Body of pancreas (tissue), 4 donors: ENCODE measurements at places on chromosomes 7 and 10.

DNA sequence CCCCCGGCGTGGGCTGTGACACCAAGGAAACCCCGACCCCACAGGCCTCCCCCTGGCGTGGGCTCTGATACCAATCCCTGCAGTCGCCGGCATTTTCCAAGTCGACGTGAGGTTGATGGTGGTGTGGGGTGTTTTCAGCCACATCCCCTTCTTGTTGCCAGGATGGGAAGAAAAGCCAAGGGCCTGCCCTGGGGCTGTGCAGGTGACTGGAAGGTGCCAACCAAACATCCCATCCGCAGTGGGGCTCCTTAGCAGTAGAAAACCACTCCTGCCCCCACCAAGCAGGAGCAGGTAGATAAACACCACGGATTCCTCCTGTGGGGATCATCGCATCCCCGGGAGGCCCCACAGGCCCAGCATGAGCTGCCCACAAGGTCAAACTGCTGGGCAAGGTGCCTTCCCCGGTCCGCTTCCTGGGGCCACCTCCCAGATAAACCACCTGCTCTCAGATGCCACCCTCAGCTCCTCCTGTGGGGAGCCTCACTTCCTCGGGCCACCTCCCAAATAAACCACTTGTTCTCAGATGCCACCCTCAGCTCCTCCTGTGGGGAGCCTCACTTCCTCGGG is 88.5 kb upstream of the DIP2C start:
- no peak for DNase-seq

DNA sequence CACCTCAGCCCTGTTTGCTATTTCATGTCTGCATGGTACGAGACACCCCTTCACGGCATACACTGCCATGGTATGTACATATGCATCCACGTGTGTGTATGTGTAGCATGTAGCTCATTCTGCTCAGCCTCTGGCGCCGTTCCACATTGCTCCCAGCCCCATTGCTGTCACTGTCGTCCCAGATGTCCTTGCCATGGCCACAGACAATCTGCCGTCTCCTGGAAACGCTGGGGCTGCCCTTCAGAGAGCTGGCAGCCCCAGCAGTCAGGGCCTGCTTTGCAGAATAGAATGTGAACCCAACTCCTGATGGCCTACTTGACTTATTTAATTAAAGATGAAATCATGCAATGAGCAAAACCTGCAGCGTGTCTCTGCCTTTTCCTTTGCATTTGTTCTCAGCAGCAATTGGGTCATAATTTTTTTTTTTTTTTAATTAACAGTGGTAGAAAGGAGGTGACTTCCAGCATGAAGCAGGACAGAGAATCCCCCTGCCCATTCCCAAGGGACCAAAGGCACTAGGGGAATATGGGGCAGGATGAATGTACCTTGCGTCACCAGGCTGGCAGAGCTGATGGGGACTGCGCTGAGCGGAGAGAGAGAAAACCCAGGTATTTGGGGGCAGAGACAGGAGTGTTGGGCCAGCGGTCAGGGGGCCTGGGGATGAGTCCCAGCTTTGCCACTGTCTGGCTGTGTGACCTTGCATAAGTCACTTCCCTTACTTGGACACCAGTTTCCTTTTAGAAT is 49.2 kb downstream of the CHST3 start:
- peak; percentile 65 for DNase-seq

DNA sequence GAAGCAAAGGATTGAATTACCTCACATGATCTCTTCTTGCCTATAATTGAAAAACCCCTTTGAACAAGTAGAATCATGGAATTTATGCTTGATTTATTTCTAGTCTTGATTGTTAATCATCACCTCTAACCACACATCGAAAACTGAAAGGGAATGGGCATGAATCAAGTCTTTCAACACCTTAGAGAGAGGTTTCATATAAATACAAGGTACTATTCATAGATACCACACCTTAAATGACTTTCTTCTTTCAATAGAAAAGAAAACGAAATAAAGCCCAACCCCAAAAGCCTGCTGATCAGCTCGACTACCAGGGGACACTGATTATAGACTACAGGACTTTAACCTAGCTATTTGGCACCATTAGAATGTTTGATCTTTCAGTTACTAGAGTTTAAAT is 128.6 kb upstream of the PTPRZ1 start:
- no peak for DNase-seq

GRCh38 chr7:26328498-26329390 is 37.1 kb downstream of the SNX10 start:
- DNase-seq = no peak

- DNase-seq = no peak
Measured at GRCh38 chr7:42194238-42194637, 42.8 kb downstream of the GLI3 start.

- peak; percentile 30 for DNase-seq
Measured at GRCh38 chr7:100720671-100721504, 620 bp downstream of the EPO start.

- no peak for DNase-seq
Measured at GRCh38 chr10:87976101-87976743, 112.8 kb downstream of the PTEN start.

- DNase-seq = no peak
Measured at GRCh38 chr10:22317771-22318565, 1.8 kb downstream of the COMMD3 start.

DNA sequence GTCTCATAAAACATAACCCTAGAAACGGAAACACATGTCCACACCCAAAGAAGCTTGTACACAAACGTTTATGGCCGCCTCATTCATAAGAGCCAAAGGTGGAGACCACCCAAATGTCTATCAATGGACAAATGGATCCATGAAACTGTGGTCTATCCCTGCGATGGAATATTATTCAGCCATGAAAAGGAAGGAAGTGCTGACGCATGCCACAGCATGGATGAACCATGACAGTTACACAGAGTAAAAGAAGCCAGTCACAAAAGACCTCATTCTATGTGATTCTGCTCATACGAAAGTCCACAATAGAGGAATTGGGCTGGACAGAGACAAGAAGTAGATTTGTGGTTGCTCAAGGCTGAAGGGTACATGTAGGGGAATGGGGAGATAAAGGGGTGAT is 10.8 kb downstream of the CHST15 start:
- DNase-seq = no peak

- no peak for DNase-seq
Measured at GRCh38 chr10:132199268-132199853, 12.6 kb downstream of the DPYSL4 start.

DNA sequence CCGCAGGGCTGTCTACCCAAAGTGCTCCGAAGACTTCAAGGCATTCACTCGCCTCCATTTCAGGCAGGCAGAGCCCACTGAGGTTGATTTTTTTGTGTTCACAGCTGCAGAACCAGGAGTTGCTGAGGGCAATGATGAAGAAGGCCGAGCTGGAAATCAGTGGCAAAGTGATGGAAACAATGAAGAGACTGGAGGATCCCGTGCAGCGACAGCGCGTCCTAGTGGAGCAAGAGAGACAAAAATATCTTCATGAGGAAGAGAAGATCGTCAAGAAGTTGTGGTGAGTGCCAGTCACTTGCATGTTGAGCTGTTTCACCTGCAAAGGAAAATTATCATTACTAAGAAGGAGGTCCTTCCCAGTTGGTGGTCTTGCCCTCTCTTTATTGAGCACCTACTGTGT is 210.5 kb downstream of the ARHGAP21 start:
- no peak for DNase-seq

- DNase-seq = peak; percentile 88
Measured at GRCh38 chr10:34768261-34768971, 46.7 kb downstream of the PARD3 start.

- no peak for DNase-seq
Measured at GRCh38 chr10:24396396-24396795, 187.5 kb downstream of the KIAA1217 start.

DNA sequence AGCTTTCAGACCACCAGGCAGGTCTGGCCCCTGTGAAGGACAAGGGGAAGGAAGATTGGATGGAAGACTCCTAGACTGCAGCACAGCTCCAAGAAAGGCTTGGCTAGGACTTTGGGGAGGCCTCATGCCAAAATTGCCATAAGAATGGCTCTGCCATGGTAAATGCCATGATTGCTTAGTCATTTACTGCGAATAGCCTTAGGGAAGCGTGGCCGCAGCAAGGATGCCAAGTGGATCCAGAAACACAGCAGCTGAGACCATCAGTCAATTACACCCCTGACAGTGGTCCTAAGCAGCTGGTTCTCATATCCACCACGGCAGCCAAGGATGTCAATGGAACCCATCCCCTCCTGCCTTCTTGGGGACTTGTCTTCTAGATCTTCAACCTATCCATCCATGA is 88.2 kb upstream of the AUTS2 start:
- DNase-seq = no peak

DNA sequence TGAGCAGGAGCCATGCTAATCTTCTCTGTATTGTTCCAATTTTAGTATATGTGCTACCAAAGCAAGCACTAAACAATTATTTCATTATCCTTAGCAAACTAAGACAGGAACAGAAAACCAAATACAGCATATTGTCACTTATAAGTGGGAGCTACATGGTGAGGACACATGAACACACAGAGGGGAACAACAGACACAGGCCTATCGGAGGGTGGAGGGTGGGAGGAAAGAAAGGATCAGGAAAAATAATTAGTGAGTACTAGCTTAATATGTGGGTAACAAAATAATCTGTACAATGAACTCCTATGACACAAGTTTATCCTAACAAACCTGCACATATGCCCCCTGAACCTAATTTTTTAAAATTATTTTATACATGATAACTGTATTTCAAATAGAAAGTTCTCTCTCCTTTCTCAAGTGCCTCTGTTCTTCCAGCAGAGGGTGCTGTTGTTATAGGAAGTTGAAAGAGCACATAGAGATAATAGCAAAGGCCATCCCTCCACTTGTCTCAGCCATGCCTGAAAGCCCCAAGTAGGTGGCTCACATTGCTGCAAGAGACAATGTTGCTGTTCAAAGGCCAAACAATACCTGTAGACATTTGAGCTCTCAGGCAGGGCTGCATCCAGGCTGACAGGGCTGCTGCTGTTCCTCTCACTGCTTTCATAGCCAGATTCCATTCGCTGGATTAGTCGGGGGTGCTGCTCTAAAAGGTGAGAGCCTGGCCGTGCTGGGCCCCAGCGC is 33.4 kb upstream of the PPP3CB start:
- peak; percentile 73 for DNase-seq

DNA sequence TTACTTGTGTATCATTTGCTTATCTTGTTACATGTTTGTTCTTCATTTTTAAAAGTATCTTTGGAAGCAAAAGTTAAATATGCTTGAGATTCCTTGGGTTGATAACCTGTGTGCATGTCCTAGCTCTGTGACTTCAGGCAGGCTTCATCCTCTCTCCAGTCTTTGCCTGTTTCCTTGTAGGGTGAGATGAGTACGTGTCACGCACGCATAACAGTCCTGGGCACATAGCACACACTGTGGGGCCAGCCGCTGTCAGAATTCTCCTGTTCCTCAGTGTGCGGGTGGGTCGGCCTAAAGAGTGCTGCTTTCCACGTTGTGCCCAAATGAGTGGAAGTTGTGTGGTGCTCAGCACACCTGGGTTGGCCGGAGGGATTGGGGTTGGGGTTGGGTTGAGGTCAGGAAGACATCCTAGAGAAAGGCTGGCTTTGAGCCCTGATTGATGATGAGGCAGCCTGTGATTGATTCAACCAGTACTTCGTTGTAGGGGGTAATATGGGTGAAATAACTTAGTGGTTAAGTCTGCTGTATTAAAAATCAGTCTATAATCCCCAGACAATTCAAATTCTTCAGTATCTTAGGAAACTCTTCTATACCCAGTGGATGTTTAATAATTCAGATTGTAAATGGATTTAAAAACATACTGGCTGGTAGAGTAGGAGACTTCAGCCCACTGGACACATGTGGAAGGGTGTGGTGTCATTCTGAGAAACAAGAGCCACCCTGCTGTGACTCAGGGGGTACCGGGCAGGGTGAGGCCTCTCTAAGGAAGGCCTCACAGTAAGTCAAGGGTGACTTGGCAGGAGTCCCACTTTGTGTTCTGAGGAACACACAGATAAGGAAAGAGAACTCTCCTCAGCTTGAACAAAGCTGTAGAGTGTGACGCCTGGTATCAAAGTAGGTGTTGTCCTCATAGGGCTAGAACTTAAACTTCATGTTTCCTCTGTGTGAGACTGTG is 54.8 kb downstream of the DAGLB start:
- peak; percentile 81 for DNase-seq

GRCh38 chr7:45177801-45178200 is 20.2 kb downstream of the RAMP3 start:
- no peak for DNase-seq

DNA sequence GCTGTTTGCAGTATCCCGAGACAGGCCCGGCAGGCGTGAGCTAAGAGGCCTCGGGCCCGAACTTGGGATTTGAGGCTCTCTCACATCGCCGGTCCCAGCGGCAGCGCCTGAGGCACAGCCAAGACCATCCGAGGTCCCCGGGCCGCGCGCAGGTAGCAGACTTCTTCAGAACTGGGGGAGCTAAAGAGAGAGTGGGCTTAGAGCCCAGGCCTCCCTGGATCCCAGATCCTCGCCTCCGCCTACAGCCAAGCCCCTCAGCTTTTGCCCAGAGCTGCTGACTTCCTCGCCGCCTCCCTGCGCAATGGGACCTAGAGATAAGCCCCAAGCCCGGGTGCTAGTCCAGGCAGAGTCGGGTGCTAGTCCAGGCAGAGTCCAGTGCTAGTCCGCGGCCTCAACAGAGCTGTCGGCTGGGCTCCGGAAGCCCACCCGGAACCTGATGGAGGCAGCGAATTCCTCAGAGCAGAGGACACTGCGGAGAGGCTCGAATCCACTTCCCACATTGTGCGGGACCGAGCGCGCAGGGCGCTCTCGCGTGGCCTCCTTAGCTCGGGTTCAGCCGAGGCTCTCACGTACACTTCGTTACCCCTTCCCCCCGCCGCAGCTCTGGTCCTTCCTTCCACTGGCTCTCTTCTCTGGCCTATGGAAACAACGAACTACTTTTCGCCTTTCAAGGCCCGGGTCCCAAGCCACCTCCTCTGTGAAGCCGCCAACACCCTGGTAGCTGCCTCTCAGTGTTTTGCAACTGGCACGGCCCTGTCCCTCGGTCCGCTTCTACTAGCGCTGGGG is 5.8 kb downstream of the LBX1 start:
- no peak for DNase-seq

DNA sequence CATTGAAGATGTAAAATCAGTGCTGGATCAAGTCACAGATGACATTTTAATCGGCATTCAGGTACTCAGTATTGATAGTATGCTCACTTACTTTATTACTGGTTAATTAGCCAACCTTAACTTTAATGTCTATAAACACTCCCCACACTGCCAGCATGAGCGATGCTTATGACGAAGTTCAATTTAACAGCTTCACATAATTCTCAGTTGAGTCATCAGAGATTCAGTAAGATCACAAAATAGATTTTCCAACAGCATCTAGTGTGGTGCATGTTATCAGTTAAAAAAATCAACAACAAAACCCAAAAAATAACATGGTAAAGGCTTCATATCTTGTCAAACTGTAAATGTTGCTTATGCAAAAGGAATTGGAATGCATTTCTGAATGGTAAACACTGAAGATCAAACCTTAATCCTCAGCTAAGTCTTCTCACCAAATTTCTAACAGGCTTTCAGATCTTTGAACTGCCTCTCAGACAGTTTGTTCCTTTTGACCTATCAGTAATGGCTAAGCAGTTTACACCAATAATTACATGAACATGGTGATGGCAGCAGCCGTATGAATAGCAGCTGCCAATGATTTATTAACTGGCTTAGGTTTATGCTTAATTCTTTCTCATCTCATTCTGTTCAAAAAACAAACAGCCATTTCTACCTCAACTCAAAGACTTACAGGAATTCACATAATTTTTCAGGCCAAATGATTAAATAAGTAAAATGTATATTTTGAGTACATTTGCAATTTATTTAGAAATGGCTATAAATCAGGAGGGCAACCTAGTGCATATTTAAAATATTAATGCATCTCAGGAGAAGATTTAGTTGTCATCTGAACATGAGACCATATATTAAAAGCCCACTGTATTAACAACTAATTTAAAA is 98.5 kb downstream of the CABCOCO1 start:
- DNase-seq = no peak
